Stromal cell of bone marrow (primary cell): ENCODE measurements at places on chromosomes 3 and 15.

DNA sequence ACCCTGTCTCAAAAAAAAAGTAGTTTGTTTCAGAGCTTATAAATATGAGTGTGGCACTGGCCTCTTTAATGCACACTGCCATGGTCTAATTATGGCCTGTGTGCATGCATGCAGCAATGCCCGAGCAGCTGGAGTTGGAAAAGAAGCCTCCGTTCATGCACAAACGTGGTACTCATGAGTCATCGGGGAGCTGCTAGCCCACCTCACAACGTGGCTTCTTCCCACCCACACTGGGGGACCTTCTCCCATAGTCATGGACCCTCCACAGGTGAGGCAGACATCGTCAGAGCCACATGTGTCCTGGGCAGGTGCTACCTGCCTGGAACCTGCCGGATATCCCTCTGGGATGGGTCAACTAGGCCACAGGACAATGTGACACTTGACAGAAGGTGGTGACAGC is 66.7 kb downstream of the ATP10A start:
- DNase-seq, result no peak

GRCh38 chr15:78840661-78841375 is 29.6 kb upstream of the ADAMTS7 start:
- DNase-seq, result peak; percentile 53

- DNase-seq, result no peak
Measured at GRCh38 chr15:101541501-101542292, 52.2 kb upstream of the PCSK6 start.

- no peak for DNase-seq
Measured at GRCh38 chr3:107899990-107900651, 190.7 kb downstream of the CD47 start.

GRCh38 chr3:49495023-49495422 is 25.0 kb downstream of the DAG1 start:
- no peak for DNase-seq

DNA sequence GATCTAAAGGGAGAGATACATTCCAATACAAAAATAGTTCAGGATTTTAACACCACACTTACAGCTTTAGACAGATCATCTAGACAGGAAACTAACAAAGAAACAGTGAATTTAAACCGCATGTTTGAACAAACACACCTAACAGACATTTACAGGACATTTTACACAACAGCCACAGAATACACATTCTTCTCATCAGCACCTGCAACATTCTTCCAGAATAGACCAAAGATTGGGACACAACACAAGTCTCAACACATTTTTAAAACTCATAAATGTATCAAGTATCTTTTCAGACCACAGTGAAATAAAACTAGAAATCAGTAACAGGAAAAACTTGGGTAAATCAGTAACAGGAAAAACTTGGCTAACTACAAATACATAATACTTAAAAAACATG is 256.3 kb downstream of the MCTP2 start:
- DNase-seq, result no peak

GRCh38 chr3:120418866-120419490 is 31.8 kb downstream of the FSTL1 start:
- no peak for DNase-seq

- no peak for DNase-seq
Measured at GRCh38 chr15:50840520-50840919, 68.0 kb upstream of the AP4E1 start.

DNA sequence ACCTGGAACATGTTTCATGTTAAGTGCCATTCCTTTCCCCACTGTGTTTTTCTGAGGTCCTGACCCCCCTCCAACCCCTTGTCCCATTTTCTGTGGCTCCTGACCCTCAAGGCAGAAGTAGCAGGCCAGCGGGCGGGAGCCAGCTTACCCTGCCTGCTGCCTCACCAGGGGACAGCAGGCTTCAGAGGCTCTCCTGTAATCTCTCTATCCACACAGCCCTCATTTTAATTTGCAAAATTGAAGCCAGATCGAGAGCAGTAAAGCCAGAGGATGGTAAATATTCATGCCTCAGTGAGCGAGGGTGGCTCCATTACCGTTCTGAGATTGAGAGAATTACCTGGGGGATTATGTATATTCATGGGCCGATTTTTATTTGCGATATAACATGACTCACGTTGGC is 147.6 kb downstream of the DNAJB8 start:
- no peak for DNase-seq

DNA sequence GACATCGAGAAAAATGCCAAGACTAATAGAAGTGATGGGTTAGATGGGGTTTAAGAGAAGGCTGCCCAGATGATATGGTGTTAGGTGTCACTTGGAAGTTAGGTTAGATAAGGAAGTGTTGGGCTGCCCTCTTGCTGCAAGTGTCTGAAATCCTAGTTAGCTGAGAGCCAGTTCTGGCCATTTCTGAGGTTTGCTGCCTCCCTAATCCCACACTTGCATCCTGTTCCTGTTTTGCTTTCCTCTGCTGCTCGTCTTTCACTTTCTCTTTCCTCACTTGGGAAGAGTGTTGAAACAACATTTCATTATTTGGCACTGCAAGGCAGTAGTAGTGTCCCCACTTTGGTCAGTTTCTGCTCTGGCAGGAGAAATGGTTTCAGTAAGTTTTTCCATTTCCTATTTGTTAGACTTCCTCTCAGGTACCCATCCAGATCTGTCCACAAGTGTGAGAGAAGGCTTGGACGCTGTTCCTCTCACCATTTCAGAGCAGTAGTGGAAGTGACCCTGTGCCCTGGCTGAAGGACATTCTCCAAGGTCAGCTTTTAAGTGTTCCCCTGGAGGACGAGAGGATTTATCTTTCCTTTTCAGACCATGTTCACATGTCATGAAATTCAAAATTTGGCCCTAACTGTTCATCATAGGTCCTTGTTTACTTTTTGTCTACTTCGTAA is 93.3 kb downstream of the ADAMTSL3 start:
- peak; percentile 77 for DNase-seq

GRCh38 chr15:45892182-45892581 is 257.4 kb downstream of the SQOR start:
- no peak for DNase-seq
